ENCODE measurements at places on chromosomes 1 and 21. TPM values are rescaled to one million over a fixed set of nuclear protein-coding genes. Genes with fewer than 3 reads are reported as not detected.

DNA sequence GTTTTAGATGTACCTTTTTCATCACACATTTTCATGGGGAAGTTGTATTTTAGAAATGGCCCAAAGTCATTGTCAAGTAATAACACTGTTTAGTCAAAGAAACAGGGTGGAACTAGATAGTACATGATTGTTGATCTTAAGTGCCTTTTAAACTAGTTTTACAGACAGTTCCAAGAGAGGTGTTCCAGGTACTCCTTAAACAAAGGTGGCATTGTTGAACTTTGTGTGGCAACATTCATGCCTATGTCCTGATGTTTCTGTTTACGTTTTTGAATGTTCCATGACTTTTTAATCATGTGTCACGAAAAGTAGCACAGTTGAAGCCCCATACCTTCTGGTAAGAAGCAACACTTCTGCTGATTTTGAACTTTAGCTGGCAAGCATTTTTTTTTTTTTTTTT, 9.1 kb upstream of the SH3D21 start:
- DNase-seq = no peak
- H3K27ac ChIP-seq = no peak overlapping the region
- H3K4me1 ChIP-seq = peaks cover 1% of the 10 kb centered on the region
- peaks cover 11% of the 10 kb centered on the region for H3K36me3 ChIP-seq

- peaks cover 3% of the 10 kb centered on the region for H3K27me3 ChIP-seq
- no peak for DNase-seq
- no peaks in the 10 kb centered on the region for H3K36me3 ChIP-seq
- H3K4me3 ChIP-seq = no peak overlapping the region
- no peaks in the 10 kb centered on the region for H3K4me1 ChIP-seq
- H3K27ac ChIP-seq = no peak overlapping the region
These were observed 10.7 kb upstream of the GRHL3 start for GRCh38 chr1:24308365-24309015.

GRCh38 chr1:7140251-7140650, 355.0 kb downstream of the CAMTA1 start:
- peaks cover 3% of the 10 kb centered on the region for H3K27me3 ChIP-seq
- H3K4me3 ChIP-seq = no peak overlapping the region
- H3K27ac ChIP-seq = no peak overlapping the region

GRCh38 chr1:228460821-228461220, 26.4 kb upstream of the RNF187 start:
- H3K27ac ChIP-seq = peak overlapping the region; percentile 73
- no peaks in the 10 kb centered on the region for H3K36me3 ChIP-seq
- DNase-seq = no peak
- peak overlapping the region; percentile 64 for H3K4me3 ChIP-seq
- H3K4me1 ChIP-seq = peaks cover 82% of the 10 kb centered on the region
- peaks cover 22% of the 10 kb centered on the region for H3K27me3 ChIP-seq

DNA sequence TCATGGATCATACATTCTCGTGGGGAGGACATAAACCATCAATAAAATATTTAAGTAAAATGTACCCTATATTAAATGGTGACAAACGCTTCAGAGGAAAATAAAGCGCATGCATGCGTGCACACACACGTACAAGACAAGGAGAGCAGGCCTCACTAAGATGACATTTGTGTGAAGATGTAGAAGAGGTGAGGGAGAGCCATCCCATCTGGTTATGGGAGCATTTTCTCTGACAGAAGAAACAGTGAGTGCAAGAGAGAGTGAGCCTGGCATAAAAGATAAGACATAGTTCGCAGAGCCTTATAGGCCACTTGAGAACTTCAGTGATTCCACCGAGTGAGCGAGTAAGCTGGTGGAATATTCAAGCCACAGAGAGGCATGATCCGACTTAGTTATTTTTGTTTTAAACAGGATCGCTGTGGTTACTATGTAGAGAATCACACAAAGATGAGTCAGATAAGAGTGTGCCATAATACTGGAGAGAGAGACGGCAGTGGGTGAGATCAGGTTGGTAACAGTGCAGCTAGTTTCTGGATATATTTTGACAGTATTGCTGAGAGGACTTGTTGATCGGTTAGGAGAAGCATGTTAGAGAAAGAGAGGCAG, 624.2 kb downstream of the PLPP3 start:
- no peak overlapping the region for H3K27ac ChIP-seq
- no peak for DNase-seq
- no peaks in the 10 kb centered on the region for H3K27me3 ChIP-seq
- H3K4me1 ChIP-seq = no peaks in the 10 kb centered on the region
- H3K4me3 ChIP-seq = no peak overlapping the region

Gene PGM1
- polyA plus RNA-seq = 67.4 TPM

Gene IL19
- polyA plus RNA-seq = not detected
